ENCODE measurements at places on chromosomes 4 and X.
A peak's percentile ranks its signal among the peaks of the same experiment; 100 is the strongest.

- DNase-seq: no peak
Measured at GRCh38 chr4:101140228-101140627, 207.1 kb downstream of the PPP3CA start.

- DNase-seq: no peak
Measured at GRCh38 chrX:24478509-24478908, 13.4 kb downstream of the PDK3 start.

GRCh38 chr4:139900964-139901376 is 235.4 kb downstream of the MGST2 start:
- no peak for DNase-seq

DNA sequence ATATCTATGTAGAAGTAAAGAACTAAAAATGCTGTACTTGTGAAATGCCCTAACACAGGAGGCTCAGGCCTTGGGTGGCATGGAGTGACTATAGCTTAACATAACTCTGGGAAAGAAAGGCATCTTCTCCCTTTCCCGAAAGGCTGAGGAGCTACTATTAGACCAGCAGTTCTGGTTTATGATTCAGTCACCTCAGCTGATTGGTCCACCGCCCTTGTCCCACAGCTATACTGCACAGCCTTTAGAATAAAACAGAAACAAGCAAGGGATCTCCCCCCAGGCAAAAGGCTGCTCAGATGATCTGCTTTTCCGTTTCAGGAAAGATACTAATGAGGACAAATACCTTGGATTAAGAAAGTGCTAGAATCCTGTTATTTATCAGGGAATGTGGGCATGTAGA is 171.3 kb downstream of the SNCA start:
- DNase-seq: no peak

DNA sequence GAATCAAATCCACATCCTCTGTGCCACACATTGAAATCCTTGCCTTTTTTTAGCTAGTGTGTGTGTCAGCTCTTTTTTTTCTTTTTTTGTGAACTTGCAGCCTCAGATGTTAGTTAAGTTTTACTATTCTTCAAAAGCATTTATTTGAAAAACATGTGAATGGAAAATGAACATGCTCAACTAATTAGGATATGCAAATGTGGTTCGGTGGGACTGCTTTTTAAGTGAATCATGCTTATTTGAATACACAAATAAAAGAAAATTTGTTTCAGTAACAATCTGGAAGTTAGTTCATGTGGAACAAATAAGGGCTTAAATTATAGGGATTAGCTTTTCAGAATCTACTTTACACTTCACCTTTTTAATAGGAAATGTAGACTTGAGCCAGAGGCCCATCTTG is 751.5 kb upstream of the FAM241A start:
- no peak for DNase-seq

DNA sequence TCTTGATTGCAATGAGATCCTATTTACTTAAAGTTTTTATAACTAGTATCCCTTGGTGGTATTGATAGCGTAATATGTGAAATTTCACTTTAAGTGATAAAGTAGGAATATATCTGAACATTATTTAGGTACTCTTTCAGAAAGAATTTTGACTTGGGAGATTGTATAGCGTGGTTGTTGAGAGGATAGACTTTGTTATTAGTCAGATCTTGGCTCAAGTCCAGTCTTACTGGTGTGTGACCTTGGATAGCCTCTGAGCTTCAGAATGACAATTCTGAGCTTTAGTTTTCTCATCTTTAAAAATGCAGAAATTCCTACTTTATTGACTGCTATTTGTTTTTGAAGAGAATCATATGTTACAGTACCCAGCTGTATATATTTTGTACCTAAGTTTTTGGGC is 32.6 kb downstream of the DCK start:
- DNase-seq: no peak

DNA sequence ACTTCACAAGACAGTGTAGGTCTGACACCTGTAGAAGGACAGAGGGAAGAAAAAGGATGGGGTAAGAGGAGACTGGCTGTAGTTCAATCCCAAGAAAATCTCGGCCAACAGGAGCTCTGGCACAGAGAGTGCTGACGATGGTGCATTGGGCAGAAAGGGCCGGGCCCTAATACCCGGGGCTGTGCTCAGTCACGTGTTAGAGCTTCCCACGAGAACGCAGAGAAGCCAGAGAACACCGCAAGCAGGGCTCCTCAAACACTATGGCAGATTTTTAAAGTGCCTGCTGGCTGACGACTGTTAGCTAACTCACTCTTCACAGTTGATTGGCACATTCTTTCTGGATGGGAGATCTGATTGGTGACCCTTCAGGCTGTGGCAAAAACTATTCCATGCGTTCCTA is 35.5 kb downstream of the EREG start:
- no peak for DNase-seq

- DNase-seq: no peak
Measured at GRCh38 chr4:6701371-6701770, 7.7 kb downstream of the S100P start.

DNA sequence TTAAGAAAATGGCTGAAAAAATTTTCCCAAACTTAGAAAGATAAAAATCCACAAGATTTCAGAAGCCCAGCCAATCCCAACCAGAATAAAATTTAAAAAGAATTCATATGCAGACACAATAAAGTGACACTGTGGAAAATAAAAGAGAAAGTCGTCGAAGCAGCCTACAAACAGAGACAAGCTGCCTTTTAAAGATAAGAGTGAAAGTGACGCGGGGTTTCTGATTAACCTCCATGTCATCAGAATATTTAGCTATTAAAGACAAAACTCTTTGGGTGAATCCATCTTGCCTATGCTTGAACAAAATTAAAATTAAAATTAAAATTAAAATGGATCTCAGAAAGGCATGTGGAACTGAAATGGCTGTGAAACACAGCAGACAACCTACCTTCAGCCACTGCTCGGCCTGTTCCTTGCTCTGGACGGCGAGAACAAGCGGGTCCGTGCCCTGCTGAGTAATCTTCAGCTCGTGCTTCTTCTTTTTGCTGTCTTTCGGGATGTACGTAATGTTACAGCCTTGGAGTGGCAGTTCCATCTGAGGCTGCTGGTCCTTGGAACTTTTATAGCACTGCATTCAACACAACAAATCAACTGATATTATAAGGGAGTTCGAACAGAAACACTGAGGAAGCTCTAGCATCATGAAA is 101.4 kb downstream of the AFAP1 start:
- no peak for DNase-seq

- DNase-seq: no peak
Measured at GRCh38 chrX:71282514-71283402, 677 bp upstream of the NONO start.

DNA sequence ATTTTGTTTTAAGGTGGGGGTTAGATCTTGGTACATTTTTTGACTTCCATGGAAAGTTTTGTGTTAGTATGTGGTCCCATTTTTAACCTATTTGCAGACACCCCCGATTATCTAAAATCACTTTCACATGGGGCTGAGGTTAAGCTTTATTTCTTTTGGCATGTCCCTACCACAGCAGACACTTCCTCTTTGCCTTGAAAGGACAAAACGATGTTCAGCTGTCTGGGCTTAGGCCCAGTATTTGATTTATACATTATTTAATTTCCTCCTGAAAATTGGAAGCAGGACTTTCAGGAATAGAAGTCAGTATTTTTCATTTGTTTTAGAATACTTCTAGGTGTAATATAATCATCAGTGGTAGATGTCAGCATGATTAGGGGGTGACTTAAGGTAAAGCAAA is 112.4 kb upstream of the SPRY1 start:
- no peak for DNase-seq

GRCh38 chrX:120759685-120760084 is 116.0 kb downstream of the CT47B1 start:
- DNase-seq: no peak

DNA sequence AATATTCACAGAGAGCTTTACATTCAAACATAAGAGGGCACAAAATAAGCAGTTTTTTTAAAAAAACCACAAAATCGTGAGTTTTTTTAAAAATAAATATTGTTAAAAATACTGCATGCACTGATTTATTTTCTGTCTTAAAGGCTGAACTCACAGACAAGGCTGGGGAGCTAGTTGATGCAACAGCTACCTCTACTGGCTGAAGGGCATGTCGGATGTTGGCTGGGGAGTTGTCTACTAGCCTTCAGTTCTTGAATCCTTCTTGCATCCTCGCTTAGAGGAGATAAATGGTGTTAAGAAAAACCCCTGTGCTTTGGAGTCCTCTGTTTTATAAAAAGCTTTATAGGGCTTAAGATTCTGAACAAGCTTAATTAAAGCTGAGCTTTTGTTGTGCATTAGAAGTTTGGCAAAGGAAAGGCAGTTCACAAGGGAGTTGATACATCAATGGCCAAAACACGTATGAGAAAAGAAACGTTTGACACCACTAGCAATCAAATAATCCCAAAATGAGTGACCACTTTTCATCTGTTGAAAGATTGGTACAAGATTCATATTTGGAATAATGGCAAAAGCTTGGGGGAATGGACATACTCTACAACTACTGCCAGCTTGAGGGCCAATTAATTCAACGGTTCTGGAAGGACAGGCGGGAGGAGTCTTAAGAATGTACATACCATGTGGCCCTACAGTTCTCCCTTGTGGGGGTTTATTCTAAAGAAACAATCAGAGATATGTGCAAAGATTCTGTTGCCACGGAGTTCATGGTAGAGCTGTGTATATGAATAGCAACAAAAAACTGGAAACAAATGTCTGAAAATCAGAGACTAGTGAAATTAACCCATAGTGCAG is 94.7 kb downstream of the SEL1L3 start:
- no peak for DNase-seq

DNA sequence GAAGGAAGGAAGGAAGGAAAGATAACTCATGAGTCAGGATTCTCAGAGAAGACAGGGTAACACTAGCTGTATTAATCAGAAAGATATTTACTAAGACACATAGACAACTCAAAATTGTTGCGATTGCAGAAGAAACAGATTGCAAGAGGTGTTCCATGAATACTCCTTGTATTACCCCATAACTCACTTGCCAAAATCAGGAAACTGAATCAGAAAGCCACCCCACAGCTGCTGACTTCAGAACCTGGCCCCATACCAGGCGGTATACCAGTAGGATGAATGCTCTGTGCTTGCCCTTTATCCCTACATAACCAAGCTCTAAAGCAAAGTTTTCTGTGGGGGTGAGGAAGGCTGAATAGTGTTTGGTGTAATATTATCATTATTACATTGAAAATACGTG is 468.5 kb downstream of the IQCM start:
- no peak for DNase-seq

- no peak for DNase-seq
Measured at GRCh38 chrX:48466696-48467095, 3.4 kb downstream of the SLC38A5 start.

DNA sequence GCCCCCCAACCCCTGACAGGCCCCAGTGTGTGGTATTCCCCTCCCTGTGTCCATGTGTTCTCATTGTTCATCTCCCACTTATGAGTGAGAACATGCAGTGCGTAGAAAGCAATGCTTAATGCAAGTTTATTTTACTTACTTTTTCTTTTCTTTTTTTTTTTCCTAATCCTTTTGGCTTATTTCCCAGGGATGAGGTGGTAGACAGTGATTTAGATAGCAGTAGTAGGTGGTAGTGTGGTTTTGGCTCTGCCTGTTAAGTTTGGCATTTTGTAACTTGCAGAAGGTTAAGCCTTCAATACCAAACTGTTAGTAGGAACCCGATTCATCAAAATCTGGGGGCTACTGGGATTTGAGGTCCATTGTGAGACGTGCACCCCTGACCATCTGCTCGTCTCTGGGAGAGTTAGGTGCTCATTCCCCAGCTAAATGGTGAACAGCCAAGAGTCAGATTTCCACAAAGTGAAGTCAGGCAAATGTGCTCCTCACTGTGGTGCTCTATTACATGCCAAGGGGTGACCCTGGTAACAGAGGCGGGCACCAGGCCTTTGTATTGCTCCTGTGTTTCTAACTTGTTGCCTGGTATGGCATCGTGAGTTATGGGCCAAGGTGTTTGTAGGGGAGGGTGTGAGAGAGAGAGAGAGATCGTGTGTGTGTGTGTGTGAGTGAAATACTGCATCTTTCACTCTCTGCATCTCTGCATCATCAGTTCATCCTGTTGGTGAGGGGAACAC is 70.3 kb downstream of the PHOX2B start:
- no peak for DNase-seq

DNA sequence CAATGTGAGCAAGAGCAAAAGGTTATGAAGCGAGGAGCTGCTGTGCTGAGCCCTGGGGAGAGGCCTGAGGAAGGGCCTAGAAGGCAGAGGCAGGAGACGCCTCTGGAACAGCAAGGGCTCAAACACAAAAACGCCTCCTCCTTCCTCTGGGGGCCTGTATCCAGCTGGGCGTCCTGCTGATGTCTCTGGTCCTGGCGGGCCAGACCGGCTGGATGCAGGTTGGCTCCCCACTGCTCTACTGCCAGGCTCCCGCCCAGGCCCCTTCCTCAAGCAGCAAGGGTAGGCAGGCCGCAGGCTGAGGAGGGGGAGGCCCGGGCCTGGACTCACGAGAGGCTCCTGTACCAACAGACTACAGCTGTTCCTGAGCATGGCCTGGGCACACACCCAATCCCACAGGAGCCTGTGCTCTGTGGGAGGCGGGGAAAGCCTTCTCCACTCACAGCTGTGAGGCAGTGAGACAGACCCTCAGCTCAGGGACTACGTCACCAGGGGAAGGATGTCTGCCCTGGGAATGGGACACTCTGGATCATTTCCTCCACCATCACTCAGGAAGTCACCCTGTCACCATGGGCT is 2.3 kb downstream of the HAUS7 start:
- DNase-seq: no peak

DNA sequence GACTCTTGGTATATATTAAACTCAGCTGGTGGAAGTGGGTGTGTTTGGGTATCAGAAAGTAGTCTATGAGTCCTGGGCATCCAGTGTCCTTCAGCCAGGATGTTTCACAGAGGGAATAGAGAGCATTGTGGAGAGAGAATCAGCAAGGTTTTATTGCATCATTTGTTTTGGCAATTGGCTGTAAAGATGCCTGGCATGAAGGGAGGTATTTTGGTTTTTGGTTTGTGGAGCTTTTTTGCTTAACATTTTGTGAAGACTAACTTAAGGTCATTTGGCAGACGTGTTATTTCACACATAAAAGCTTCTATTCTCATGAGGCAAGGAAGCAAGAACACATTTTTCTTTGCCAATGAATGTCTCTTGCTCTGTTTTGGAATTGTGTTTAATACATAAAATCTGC is 71.1 kb downstream of the DCLK2 start:
- no peak for DNase-seq

DNA sequence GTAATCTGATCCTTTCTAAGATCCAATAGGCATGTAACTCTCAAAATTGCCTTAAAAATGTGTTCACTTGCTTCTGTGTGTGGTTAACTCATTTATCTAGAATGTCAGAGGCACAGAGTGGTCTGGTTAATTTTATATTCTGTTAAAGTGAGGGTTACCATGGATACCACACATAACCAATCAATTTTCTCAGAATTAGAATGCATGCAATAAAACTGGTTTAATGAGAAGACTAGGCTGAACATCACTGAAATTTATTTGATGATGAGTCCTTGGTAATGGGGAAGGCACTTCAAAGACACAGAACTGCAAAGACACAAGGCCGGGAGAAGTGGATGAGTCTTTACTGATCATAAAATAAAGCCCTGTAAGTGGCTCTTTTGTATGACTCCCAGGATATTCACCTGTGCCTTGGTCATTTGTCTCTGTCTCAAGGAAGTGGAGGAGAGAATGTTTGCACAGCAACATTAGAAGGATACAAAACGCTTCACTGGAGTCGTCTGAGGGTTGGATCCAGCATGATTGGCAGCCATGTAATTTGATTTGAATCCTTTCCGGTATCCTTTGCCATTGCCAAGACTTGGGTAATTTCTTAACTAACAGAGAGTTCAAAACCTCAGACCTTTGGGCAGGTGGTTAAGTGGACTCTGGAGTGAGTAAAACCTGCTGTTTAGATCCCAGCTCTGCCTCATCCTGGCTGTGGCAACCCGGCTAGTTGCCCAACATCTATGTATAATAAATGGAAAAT is 94.0 kb upstream of the RBPJ start:
- peak; percentile 68 for DNase-seq

GRCh38 chr4:169107528-169107927 is 97.5 kb upstream of the CBR4 start:
- DNase-seq: no peak

Data from left renal cortex interstitium (tissue), 4 donors.